Activated B cell treated with CpG ODN at 0.5 μM for 24 hours (primary cell): ENCODE measurements at places on chromosomes 16 and 17.

GRCh38 chr16:55506708-55507107, 2.2 kb upstream of the LPCAT2 start:
- no peak for DNase-seq

DNA sequence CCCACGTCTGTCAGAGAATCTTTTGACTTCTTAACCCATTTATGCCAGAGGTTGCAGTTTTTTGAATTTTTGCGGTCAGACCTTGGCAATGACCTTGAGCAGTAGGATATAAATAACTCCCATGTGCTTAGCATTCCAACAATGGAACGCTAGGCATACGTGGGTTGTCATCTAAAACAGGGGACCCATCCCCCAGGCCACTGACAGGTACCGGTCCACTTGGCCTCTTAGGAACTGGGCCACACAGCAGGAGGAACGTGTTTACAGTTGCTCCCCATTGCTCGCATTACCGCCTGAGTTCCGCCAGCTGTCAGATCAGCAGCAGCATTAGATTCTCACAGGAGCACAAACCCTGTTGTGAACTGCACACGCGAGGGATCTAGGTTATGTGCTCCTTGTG, 76.8 kb upstream of the LGALS9 start:
- DNase-seq: no peak

- DNase-seq: no peak
These were observed 45.0 kb upstream of the CLEC19A start for GRCh38 chr16:19240494-19240893.

DNA sequence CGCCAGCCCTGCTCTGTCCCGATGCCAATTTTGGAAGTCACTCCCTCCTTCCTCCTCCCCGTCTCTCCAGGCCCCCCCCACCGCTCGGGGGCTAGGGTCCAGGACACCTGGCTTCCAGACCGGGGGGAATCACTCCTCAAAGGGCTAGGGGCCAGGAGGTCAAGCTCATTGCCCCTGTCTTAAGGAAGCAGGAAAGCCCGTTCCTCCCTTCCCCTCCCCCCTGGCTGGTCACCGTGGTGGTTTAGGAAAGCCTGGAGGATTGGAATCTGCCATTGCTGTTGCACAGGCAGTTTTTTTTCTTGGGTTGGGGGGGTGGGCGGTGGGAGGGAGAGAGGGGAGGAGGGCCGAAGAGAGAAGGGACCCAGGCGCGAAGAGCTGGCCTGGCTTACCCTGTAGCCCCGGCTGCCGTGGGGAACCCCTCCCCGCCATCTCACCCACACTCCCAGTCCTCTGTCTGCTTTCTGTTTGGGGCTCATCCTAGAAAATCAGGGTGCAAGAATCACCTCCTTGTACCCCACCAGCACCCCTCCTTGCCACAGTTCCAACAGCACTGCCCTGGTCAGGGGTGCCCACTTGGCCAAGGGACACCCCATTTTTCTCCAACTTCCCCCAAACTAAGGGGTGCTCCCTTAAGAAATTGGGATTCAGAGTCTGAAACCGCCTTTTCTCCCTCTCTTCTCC, 2.9 kb upstream of the BCL6B start:
- no peak for DNase-seq
